ENCODE measurements at places on chromosomes 3 and 15. TPM values are rescaled to one million over a fixed set of nuclear protein-coding genes. Genes with fewer than 3 reads are reported as not detected.
A peak's percentile ranks its signal among the peaks of the same experiment; 100 is the strongest.

- no peak for DNase-seq
Observed at GRCh38 chr3:69738315-69738714, 949 bp upstream of the MITF start.

DNA sequence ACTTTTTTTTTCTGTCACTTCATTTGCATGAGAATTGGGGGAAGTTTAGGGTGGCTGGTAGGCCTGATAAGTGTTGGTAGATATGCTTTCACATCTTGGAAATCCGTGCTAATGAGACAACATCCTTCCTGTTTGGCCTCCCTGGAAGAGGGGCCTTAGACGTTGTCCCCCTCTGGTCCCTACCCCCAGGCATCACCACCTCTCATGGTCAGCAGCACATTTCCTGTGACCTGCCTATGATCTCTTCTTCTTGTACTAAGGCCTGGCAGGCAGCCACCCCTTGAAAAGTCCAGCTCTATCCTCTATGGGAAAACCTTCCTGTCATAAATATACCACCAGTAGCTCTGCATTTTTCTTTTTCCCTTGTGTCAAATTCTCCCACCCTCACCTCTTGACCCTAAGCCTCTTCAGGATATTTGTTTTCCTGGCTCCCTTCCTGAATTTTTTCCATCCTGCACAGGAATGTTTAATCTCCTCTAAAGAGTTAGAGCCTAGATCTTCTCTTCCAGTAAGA, 107.8 kb downstream of the SNRK start:
- DNase-seq = peak; percentile 81

DNA sequence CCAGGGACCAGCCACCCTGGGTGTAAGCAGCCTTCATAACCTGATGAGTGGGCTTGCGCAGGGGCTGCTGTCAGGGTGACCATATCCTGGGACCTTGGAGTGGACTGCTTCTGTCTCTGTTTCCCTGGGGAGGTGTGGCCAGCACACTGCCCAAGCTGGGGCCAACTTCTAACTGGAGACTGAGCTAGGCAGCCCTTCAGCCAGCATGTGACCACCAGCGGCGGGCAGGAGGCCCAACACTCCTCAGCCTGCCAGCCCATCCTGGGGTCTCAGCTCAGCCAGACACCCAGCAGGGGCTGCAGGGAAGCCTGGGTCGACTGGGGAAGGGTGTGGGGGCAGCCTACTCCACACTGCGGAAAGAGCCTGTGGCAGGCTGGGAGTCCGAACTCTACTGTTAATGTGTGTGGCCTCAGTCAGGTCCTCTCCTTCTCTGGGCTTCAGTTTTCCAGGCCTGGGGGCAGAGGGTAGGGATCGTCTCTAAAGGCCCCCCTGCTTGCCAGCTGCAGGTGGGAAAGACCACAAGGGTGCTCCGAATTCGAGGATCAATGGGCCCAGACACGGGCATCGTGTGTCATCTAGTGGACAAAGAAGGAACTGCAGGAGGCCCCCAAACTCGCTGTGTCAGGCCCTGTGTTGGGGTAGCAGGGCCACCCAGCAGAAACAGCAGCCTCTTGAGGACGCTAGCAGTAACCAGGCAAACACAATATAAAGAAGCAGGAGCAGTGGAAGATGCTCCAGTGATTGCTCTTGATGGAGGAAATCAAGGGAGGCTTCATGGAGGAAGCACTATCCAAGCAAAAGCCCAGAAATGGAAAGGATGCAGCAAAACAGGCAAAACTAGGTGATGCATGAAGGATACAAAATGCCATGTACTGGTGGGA, 2.0 kb upstream of the SEMA3G start:
- peak; percentile 77 for DNase-seq

- DNase-seq = no peak
Observed at GRCh38 chr15:69565066-69565655, 112.5 kb downstream of the RPLP1 start.

GADL1 gene
- total RNA-seq = not detected

TBCCD1 gene
- 6.2 TPM for total RNA-seq

PP2D1 gene
- not detected for total RNA-seq
